ENCODE measurements at places on chromosomes 2 and 18.

GRCh38 chr2:30777661-30778505, 29.4 kb downstream of the CAPN13 start:
- H3K4me3 ChIP-seq = no peak overlapping the region
- H3K27me3 ChIP-seq = peaks cover 23% of the 10 kb centered on the region
- H3K4me1 ChIP-seq = no peaks in the 10 kb centered on the region
- no peak overlapping the region for H3K27ac ChIP-seq

DNA sequence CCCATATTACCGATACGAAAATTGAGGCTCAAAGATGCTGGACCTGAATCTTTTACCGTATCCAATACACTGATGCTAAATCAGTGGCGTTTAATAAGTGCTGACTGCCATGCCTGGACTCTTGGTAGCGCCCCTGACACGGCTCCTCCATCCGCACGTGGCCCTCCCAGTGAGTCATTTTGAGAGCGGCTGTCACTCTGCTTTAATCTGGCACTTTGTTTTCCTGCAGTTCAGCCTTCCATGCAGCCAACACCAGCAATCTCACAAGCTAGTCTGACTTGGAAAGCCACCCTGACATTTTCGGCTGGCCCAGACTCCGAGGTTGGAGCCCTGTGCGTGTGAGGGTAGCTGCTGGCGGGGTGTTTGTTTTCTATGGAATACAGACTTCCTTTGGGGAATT, 155.1 kb upstream of the LMAN1 start:
- peaks cover 30% of the 10 kb centered on the region for H3K4me1 ChIP-seq
- H3K36me3 ChIP-seq = no peaks in the 10 kb centered on the region
- H3K27me3 ChIP-seq = no peaks in the 10 kb centered on the region
- DNase-seq = peak; percentile 78
- H3K27ac ChIP-seq = no peak overlapping the region

DNA sequence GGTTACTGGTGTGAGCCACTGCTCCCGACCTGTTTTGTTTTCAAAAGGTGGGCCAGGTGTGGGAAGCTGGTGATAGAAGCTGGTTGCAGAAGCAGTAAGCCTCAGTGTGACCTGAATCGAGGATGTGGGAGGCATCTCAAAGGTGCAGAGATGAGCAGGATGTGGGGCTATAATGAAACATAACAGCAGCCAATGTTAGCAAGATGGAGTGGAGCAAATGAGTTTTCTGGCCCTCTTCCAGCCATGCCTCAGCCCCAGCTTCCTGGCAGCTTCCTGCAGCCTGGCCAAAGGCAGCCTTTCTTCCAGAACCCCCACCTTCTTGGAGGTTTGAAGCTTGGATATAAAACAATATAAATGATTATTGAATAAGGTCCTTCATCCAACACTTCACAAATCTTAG, 184.8 kb downstream of the NCK2 start:
- no peaks in the 10 kb centered on the region for H3K4me1 ChIP-seq
- no peak overlapping the region for H3K4me3 ChIP-seq
- H3K27me3 ChIP-seq = 0 out of 2 replicates have a peak, but pooled peaks cover under 1% of the 10 kb centered on the region
- H3K36me3 ChIP-seq = no peaks in the 10 kb centered on the region
- no peak for DNase-seq

DNA sequence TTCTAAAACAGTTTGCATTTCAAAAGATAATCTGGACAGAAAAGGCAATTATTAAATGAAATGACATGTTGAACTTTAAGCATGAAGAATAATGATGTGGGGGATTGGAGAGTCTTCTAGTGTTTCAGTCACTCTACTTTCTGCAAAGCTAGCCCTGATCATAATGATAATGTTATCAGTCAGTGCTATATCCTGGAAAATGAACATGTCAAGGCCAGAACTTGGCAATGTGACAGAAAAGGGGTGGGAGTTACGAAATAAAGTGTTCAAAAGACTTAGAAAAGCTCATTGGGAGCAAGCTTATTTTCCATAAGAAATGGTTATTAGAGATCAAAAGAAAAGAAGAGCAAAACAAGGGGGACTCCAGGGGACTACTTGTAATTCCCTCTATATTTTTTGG, 288.5 kb upstream of the SLC8A1 start:
- H3K36me3 ChIP-seq = no peaks in the 10 kb centered on the region
- H3K27me3 ChIP-seq = no peaks in the 10 kb centered on the region
- H3K4me3 ChIP-seq = no peak overlapping the region
- H3K27ac ChIP-seq = no peak overlapping the region

GRCh38 chr2:33378556-33379210, 97.8 kb upstream of the RASGRP3 start:
- H3K4me1 ChIP-seq = 0 out of 2 replicates have a peak, but pooled peaks cover 5% of the 10 kb centered on the region
- no peak overlapping the region for H3K27ac ChIP-seq
- peak; percentile 9 for DNase-seq

DNA sequence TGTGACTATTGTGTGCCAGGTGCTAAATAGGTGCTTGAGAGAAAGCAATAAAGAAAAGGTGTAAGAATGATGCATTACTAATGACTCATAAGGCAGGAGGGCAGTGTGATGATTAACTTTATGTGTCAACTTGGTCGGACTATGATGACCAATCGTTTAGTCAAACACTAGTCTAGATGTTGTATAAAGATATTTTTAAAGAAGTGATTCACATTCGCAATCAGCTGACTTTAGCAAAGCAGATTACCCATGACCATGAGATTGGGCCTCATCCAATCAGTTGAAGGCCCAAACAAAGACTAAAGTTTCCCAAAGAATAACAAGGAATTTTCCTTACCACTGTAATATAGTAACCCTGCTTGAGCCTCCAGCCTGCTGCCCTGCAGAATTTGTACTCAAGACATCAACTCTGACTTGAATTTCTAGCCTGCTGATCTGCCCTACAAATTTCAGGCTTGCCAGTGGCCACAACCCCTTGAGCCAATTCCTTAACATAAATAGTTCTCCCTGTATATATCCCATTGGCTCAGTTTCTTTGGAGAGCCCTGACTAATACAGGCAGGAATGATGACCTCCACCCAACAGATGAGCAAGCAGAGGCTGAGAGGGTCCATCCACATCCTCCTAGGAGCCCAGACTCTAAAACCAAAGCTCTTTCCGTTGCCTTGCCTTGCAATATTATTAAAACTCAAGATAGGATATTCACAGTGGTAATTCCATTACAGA, 132.6 kb downstream of the ACTR3 start:
- H3K4me3 ChIP-seq = no peak overlapping the region
- no peaks in the 10 kb centered on the region for H3K36me3 ChIP-seq
- peaks cover 3% of the 10 kb centered on the region for H3K4me1 ChIP-seq

GRCh38 chr18:25446972-25447371, 95.0 kb upstream of the ZNF521 start:
- H3K27me3 ChIP-seq = no peaks in the 10 kb centered on the region
- H3K4me1 ChIP-seq = peaks cover 16% of the 10 kb centered on the region
- no peak overlapping the region for H3K4me3 ChIP-seq
- H3K36me3 ChIP-seq = no peaks in the 10 kb centered on the region

GRCh38 chr18:41992703-41993102, 37.7 kb downstream of the PIK3C3 start:
- H3K36me3 ChIP-seq = peaks cover 16% of the 10 kb centered on the region
- no peaks in the 10 kb centered on the region for H3K4me1 ChIP-seq
- no peaks in the 10 kb centered on the region for H3K27me3 ChIP-seq
- DNase-seq = no peak
- no peak overlapping the region for H3K27ac ChIP-seq

DNA sequence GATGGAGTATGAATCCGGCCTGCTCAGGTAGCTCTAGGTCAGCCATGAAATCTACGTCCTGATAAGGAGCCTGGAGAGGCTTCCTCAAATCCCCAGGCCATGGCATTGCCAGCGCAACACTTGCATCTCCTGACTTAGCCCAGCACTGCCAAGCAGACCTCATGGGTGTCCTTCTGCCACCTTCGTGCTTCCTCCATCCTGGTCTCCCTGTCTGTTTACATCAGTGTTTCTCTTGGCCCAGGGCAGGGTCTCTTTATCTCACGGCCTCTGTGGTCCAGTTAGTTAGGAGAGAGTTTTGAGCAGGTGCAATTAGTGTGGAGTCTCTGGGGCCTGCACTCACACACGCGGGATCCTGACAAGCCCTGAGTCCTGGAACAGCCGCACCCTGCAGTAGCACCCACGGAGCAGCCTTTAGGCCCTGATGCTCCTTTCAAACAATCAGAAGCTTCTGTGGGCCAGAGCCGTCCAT, 193.1 kb upstream of the ARL4C start:
- H3K27me3 ChIP-seq = no peaks in the 10 kb centered on the region
- H3K4me3 ChIP-seq = no peak overlapping the region
- no peak for DNase-seq
- no peaks in the 10 kb centered on the region for H3K36me3 ChIP-seq
- peaks cover 32% of the 10 kb centered on the region for H3K4me1 ChIP-seq

- no peaks in the 10 kb centered on the region for H3K36me3 ChIP-seq
- H3K27me3 ChIP-seq = no peaks in the 10 kb centered on the region
- no peaks in the 10 kb centered on the region for H3K4me1 ChIP-seq
- no peak for DNase-seq
- H3K27ac ChIP-seq = no peak overlapping the region
These were observed 157.2 kb downstream of the MIB1 start for GRCh38 chr18:21897811-21898210.

- H3K27ac ChIP-seq = no peak overlapping the region
- no peaks in the 10 kb centered on the region for H3K36me3 ChIP-seq
- no peaks in the 10 kb centered on the region for H3K27me3 ChIP-seq
- H3K4me3 ChIP-seq = no peak overlapping the region
These were observed 110.1 kb downstream of the MCFD2 start for GRCh38 chr2:46805401-46805951.

DNA sequence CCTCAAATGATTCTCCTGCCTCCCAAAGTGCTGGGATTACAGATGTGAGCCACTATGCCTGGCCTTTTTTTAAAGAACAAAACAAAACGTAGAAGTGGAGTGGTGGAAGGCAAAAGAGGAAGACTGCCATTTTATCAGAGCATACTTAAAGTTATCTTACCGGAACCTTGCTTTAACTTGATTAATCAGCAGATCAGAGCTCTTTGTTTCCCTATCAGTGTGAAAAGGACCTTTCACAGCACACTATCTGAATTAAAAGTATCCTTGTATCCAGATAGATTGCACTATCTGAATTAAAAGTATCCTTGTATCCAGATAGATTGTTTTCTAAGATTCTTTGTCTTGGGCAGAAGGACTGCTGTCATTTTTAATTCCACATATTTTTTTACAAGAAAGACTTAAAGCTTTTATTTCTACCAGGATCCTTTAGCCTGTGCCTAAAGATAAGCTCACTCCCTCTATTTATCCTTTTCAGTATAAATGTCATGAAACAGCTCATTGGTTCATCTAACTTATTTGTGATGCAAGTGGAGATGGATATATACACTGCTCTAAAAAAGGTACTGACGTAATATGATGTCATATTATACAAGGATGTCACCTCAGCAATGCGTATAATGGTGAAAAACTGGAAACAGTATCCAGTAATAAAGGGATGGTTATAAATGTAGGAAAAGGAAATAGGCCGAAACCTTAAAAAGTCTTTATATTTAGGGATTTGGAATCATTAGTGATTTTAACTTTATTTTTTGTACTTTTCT, 17.8 kb downstream of the GMCL1 start:
- no peak overlapping the region for H3K4me3 ChIP-seq
- H3K27me3 ChIP-seq = no peaks in the 10 kb centered on the region
- DNase-seq = no peak
- no peaks in the 10 kb centered on the region for H3K4me1 ChIP-seq

DNA sequence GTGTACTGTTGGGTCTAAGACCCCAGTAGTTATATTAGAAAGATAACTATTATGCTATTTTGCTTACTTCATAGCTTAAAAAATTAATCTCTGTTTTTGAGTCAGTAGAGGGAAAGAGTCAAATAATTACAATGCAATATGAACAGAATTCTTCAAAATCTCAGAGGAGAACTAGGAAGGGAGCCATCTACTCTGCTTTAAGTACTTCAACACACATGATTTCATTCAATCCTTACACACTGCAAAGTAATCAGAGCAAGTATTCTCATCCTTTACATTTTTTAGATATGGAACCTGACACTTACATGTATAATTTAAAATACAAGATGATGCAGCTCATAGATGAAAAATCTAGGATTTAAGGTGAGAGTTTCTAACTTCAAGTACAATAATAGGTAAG, 27.7 kb downstream of the COL5A2 start:
- peaks cover 21% of the 10 kb centered on the region for H3K4me1 ChIP-seq
- no peak overlapping the region for H3K4me3 ChIP-seq
- no peak overlapping the region for H3K27ac ChIP-seq
- DNase-seq = no peak

GRCh38 chr2:171323971-171324528, 109.7 kb downstream of the METTL8 start:
- H3K36me3 ChIP-seq = 0 out of 2 replicates have a peak, but pooled peaks cover 3% of the 10 kb centered on the region
- H3K27me3 ChIP-seq = no peaks in the 10 kb centered on the region
- H3K4me1 ChIP-seq = peaks cover 8% of the 10 kb centered on the region
- H3K4me3 ChIP-seq = no peak overlapping the region
- no peak for DNase-seq
